ENCODE measurements at places on chromosomes 5 and 9. TPM values are rescaled to one million over a fixed set of nuclear protein-coding genes. Genes with fewer than 3 reads are reported as not detected.

DNA sequence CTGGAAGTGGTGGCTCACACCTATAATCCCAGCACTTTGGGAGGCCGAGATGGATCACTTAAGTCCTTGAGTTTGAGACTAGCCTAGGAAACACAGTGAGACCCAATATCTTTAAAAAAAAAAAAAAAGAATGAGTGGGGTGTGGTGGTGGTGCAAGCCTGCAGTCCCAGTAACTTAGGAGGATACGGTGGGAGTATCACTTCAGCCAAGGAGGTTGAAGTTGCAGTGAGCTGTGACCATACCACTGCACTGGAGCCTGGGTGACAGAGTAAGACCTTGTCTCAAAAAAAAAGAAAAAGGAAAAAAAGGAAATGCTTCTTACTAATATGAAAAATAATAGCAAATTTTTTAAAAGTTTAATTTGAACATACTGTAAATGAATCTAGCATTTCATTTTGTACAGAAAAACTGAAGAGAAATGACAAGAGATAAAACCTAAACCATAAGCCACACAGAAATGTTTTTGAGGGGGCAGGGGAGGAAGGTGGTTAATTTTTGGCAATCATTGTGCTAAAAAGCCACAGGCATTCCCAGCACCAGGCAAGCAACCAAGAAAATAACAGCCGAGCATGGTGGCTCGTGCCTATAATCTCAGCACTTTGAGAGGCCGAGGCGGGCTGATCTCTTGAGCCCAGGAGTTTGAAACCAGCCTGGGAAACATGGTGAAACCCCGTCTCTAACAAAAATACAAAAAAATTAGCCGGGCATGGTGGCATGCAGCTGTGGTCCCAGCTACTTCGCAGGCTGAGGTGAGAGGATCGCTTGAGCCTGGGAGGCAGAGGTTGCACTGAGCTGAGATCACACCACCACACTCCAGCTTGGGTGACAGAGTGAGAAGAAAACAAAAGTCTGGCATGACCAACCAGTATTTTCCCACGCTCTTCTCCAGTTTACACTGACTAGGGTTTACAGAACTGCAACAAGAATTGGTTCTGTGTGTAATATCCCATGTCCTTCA, 114.5 kb upstream of the NR5A1 start:
- no peaks in the 10 kb centered on the region for H3K4me1 ChIP-seq
- H3K27ac ChIP-seq: no peak overlapping the region
- no peak overlapping the region for H3K4me3 ChIP-seq
- H3K27me3 ChIP-seq: no peaks in the 10 kb centered on the region

DNA sequence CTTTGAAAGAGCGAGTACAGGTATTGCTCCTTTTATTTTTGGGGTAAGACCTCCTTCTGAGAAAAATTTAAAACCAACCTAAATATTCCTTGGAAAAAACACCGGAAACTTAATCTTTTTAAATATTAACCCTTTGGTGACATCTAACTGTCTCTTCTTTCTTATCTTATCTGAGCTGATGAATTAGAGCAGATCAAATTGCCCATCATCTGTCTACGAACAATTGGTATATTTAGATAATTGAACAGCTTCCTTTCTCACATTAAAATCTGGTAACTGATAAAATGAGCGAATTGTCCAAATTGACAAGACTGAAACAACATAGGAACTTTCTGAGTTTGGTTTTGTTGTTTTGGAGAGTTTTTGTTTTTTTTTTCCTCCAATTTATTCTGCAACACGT, 2.0 kb downstream of the ISL1 start:
- no peaks in the 10 kb centered on the region for H3K4me1 ChIP-seq
- no peaks in the 10 kb centered on the region for H3K36me3 ChIP-seq
- H3K27ac ChIP-seq: no peak overlapping the region
- no peak for DNase-seq
- H3K27me3 ChIP-seq: peaks cover 5% of the 10 kb centered on the region

DNA sequence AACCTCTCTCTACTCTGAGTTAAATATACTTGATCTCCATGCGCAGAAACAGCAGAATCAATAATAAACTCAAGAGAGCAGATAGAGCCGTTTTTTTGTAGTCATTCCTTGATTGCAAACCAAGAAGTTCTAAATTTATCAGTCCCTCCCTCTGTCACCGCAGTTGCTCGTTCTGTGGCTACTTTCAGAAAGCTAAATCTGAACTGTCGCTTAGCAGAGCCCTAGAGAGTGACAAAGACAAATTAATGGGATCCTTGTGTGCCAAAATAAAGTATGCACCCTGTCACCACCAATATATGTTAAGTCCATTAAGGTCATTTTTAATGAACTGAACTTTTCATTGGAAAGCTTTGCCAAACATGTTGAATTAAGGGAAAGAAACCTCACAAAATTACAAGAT, 218.3 kb downstream of the ADAMTSL1 start:
- no peaks in the 10 kb centered on the region for H3K27me3 ChIP-seq
- H3K4me3 ChIP-seq: no peak overlapping the region
- DNase-seq: no peak
- no peaks in the 10 kb centered on the region for H3K4me1 ChIP-seq
- H3K27ac ChIP-seq: no peak overlapping the region

DNA sequence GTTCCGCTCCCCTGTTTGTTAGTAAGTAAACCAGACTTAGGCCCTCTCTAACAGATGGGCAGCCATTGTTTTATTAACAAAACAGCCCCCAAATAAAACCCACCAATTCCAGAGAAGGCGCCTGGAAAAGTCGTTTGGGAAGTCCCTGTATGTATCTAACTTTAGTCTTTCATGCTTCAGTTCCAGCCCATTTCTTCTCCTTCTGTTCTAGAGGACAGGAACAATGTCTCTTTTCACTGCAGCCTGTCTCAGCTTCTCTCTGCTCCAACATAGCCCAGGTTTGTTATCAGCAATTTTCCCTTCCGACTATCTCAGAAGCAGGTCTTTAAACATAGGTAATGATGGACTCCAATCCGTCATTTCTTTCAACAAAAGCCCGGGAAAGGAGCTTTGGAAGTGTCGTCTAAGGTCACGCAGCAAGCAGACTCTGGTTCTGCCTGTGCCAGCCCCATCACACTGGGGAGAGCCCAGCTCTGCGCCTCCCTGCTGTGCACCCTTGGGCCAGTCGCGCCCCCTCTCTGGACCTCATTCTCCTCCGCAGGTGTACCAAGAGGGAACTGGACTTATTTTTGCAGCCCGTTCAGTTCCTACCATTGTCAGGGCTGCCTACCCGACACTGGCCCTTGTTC, 9.6 kb upstream of the AKNA start:
- H3K27me3 ChIP-seq: no peaks in the 10 kb centered on the region
- no peak for DNase-seq
- H3K4me3 ChIP-seq: peak overlapping the region; percentile 56
- H3K27ac ChIP-seq: no peak overlapping the region
- H3K4me1 ChIP-seq: peaks cover 2% of the 10 kb centered on the region

DNA sequence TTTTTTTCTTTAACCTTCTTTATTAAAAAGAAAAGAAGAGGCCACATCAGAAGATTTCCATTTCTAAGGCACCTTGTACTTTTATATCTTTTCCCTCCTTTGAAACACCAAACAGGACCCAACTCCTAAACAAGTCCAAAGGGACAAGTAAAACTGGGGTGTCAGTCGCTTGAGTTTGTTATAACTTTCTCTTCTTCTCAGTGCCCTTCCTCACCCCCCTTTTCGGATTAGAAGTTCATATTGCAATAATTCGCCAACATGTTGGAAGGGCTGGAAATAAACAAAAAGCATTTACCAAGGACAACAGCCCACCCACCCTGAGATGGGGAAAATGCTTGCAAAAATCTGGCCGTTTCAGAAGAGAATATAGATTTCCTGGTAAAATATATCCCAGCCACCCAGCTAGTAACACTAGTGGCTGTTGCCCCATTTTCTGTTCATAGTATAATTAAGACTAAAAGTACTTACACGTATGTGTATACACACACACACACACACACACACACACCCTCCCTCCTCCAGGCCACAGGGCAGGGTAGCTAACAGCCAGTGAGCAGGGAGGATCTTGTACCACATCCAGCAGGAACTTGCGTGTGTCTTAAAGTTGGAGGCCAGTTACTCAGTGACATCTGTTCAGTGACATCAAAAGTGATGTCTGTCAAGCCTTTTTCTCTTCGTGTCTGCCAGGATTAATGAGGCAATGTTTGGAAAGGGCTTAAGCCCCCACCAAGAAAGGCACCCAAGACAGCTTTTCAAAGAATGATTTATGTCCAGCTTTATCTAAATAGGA, 149.1 kb upstream of the KLF4 start:
- peak overlapping the region; percentile 6 for H3K4me3 ChIP-seq
- H3K27me3 ChIP-seq: no peaks in the 10 kb centered on the region
- H3K4me1 ChIP-seq: no peaks in the 10 kb centered on the region
- H3K36me3 ChIP-seq: no peaks in the 10 kb centered on the region

DNA sequence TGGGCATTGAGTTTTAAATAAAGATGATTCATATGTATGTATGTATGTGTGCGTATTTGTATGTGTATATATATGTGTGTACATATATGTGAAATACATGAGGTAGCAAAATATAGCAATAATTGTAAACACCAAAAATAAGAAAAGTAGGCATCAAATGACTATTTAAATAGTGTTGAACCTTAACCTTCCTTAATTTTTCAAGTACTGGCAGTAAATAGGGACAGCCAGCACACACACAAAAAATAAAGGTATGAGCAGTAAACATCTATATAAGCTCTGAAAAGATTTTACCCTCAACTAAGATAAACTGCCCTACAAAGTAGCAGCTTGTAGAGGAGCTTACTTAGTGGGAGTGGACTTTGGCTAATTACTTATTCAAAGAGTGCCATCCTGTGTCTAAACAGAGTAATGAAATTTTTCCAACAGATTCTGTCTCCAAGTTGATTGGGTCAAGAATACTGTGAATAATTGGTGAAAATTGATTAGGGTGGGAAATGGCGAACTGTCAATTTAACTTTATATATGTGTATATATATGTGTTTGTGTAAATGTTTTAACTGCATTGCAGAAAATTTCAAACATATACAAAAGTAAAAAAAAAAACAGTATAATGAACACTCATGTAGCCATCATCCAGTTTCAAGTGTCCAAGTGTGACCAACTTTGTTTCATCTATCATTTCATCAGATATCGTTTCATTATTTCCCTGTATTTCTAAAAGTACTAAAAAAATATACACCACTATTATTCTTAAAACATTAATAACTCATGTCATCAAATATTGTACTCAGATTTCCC, 2.0 kb upstream of the ADAMTS6 start:
- no peaks in the 10 kb centered on the region for H3K4me1 ChIP-seq
- no peak for DNase-seq
- H3K27ac ChIP-seq: peak overlapping the region; percentile 87
- no peaks in the 10 kb centered on the region for H3K27me3 ChIP-seq
- H3K36me3 ChIP-seq: no peaks in the 10 kb centered on the region

- H3K27me3 ChIP-seq: no peaks in the 10 kb centered on the region
- no peak overlapping the region for H3K4me3 ChIP-seq
- DNase-seq: no peak
- no peaks in the 10 kb centered on the region for H3K36me3 ChIP-seq
Observed at GRCh38 chr9:81132318-81132717, 557.0 kb downstream of the TLE1 start.

DNA sequence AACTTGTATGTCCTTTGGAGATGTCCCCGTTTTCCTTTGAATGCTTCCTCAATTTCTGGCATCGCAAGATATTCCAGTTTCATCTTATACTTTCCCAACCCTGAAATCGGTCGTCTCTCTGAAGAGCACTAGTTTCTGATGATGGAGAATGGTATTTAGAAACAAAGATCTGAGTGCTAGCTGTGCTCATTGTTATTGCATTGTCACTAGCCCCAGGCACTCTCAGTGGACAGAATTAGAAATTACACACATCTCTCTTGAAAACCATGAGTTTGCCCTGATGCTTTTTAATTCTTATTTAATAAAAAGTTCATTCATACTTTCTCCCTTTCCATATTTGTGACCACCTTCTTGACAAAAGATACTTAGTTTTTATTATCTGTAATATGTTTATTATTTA, 67.7 kb downstream of the C9orf152 start:
- H3K4me3 ChIP-seq: no peak overlapping the region
- no peaks in the 10 kb centered on the region for H3K36me3 ChIP-seq

- no peaks in the 10 kb centered on the region for H3K4me1 ChIP-seq
- H3K27ac ChIP-seq: peak overlapping the region; percentile 85
- no peak overlapping the region for H3K4me3 ChIP-seq
- DNase-seq: no peak
- no peaks in the 10 kb centered on the region for H3K36me3 ChIP-seq
Observed at GRCh38 chr9:113592876-113593575, 129.5 kb downstream of the RGS3 start.

- no peaks in the 10 kb centered on the region for H3K36me3 ChIP-seq
- H3K4me1 ChIP-seq: peaks cover under 1% of the 10 kb centered on the region
- H3K27ac ChIP-seq: no peak overlapping the region
Observed at GRCh38 chr9:35903049-35903448, 3.0 kb upstream of the HRCT1 start.

APBA1 gene
- 12.6 TPM for total RNA-seq

PRLR gene
- total RNA-seq: 3.2 TPM

PCDHA3 gene
- total RNA-seq: 0.36 TPM

All from aorta (tissue), 5 donors.